ACHN (cell line): ENCODE measurements at places on chromosomes 6 and 20.

DNA sequence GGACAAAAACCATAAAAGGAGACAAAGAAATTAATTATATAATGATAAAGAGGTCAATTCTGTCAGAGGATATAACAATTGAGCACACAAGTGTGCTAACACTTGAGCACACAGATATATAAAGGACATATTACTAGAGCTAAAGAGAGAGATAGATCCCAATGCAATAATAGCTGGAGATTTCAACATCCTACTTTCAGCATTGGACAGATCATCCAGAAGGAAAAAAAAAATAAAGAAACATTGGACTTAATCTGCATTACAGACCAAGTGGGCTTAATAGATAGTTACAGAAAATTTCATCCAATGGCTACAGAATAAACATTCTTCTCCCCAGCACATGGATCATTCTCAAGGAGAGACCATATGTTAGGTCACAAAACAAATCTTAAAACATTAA, 9.9 kb downstream of the VNN1 start:
- no peak for DNase-seq

DNA sequence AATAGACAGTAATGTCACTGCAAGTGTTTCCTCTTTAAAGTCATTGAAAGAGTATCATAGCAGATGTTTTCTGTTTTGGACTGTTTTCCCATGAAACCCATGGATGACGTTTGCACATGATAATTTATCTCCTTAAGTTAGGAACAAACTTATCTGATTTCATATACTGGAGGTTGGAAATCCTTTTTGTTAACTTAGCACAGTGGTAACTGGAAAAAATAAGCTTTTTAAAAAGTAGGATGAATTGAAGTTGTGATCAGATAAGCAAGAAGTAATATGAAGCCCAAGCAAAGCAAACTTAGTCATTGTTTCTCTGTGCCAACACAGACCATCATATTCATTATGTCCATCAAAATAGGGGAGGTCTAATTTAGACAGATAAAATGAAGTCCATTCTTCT, 61.6 kb downstream of the PLCB4 start:
- DNase-seq: no peak

DNA sequence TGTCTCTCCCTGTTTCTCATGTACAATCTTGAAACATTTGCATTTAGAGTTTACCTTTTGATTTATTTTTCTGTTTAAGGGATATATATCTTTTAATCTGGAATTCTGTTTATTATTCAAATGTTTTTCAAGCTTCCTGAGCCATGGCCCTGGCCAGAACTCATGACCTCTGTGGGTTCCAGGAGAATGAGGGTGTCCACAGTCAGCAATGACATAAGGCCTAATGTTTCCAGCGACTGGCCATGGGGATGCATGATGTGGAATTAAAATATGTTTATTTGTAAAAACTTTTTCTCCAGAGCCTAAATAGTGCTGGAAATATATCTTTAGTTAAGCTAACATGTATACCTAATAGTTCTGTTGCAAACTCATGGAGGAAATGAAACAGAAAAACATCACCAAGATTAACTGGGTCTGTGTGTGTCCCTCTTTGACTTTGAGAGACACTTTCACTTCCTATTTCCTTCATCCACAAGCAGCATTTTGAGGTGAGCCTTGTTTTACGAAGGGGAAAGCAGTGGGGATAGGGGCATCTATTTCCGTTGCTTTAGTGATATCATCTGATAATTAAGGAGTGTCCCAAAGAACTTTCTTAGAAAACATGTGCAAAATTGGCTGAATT, 87.6 kb downstream of the SMOC2 start:
- no peak for DNase-seq

DNA sequence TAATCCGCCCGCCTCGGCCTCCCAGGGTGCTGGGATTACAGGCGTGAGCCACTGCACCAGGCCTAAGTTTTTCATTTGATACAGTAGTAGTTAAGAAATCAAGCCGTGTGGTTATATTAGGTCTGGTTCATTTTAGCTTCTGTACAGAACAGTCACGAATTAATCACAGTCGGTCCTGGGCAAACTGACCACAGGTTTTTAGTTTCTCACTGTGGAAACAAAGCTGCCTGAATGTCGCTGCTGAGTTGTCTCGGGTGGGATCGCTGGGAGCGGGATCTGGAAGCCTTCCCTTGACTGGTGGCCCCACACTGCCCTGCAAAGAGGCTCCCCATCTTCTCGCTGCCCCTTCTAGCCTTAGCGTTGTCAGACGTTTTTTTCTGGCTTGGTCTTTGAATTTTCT, 18.6 kb downstream of the UCKL1 start:
- no peak for DNase-seq
